Stimulated activated CD8-positive, alpha-beta memory T cell treated with anti-CD3 and anti-CD28 coated beads, Interleukin-15, amount 100 ng/mL, for 48 hours (primary cell): ENCODE measurements at places on chromosomes 4 and X.

GRCh38 chr4:152380919-152381318, 155.0 kb downstream of the FBXW7 start:
- DNase-seq: no peak

GRCh38 chr4:147309434-147309833, 171.5 kb upstream of the EDNRA start:
- no peak for DNase-seq

DNA sequence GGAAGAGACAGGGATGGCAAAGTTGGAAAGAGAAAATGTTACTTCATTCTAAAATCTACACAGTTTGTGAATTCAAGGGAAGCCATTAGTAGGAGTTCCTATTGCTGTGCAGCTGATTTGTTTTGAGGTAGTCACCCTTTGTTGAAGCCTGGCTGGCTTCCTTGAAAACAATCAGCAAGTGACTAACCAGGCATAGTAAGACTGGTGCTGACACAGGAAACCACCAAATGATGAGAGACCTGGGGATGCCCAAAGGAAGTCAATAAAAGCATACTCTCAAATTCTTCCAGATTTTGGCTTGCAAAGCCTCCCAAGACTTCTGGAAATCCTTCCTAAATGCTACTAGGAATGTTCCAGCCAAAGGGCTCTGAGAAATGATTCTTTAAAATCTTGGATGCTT, 23.9 kb upstream of the PRDM8 start:
- no peak for DNase-seq

DNA sequence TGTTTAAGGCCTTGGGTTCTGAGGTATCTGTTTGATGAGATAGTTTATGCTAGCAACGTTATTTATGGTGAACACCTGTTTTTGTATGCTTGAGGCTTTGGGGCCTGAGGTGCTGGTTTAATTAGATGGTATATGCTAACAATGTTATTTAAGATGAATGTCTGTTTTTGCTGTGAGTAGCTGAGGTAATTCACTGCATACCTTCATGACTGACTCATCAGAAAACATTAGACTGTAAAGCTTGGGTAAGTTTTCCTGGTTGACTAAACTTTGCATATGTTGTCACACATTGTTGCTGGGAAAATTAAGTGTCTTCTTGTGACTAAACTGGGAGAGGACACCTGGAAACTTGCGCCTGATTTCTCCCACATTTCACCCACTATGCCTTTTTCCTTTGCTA, 1026.6 kb downstream of the RAPGEF2 start:
- no peak for DNase-seq

DNA sequence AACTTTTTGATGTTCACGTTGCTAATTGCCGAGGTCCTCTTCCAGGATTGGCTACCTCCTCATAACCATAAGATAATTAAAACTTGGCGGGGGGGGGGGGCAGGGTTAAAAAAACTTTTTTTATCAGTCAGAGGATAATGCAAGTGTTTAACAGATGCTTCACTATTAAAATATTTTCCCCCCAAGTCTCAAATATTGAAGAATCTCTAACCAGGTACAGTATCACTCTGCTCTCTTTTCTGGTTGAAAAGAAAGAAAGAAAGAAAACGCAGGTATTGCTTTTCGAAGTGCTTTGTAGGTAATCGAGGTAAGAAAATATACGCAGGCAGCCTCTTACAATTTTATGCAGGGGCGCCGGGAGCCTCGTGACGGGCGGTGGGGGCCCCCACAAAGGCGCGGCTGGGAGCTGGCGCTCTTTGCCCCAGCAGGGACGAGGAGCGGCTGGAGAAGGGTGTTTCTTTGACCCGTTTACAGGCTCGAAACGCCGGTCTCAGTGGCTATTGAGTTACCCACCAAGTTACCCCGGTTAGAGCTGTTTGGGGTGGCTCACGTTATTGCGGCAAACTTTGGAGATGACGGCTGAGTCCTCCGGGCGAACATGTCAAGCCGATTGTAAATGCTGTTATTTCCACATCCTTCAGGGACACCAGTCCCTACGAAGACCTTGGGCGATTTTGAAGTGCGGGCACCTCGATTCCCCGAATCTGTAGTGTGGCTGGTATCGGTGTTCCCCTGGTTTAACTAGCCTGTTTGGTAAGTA, 477 bp upstream of the HAND2 start:
- no peak for DNase-seq

DNA sequence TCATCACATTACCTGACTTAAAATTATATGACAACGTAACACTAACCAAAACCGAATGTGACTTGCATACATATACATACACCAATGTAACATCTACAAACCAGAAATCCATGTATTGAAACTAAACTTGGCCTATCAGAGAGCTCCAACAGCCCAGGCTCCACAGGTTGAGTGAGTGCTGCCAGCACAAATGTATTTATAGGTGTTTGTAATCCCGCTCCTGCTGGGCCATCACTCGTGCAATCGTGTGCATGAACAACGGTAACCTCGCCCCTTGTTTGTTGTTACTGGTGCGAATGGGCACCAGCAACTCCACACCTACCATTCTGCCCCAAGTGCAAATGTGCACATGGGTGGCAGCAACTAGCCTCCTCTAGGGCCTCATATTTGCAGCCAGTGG, 285.7 kb upstream of the ZCCHC13 start:
- no peak for DNase-seq

GRCh38 chr4:113452152-113452551, 309.4 kb downstream of the CAMK2D start:
- DNase-seq: no peak

- DNase-seq: no peak
These were observed 340.8 kb downstream of the PPP1R2C start for GRCh38 chrX:42437211-42437610.

DNA sequence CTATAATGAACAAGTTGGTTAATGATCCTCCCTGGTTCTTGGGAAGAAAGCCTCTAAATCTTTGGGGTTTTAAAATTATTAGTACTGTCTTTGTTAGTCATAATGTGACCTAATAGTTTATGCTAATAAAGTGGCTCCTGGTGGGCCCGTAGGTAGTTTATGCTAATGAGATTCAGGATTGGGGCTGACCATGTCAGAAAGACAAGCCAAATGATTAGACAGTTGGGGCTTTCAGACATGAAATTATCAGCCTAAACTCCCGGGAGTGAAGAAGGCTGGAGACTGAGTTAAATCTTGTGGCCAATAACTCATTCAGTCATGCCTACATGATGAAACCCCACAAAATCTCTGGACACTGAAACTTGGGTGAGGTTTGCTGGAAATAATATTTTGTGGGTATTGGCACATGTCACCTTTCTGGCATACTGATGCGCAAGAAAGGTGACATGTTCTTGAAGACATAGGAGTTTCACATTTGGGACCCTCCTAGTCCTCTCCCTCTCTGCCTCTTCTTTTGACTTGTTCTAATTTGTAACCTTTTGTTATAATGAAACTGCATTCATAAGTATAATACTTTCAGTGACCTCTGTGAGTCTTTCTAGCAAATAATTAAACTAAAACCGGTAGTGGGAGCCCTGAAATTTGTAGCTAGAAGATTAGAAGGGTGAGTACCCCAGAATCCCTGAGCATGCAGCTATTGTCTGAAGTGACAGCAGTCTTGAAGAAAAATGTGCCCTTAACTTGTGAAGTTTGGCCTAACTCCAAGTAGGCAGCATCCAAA, 196.8 kb upstream of the FSTL5 start:
- no peak for DNase-seq

- DNase-seq: no peak
These were observed 2.8 kb downstream of the FIP1L1 start for GRCh38 chr4:53380221-53380620.

DNA sequence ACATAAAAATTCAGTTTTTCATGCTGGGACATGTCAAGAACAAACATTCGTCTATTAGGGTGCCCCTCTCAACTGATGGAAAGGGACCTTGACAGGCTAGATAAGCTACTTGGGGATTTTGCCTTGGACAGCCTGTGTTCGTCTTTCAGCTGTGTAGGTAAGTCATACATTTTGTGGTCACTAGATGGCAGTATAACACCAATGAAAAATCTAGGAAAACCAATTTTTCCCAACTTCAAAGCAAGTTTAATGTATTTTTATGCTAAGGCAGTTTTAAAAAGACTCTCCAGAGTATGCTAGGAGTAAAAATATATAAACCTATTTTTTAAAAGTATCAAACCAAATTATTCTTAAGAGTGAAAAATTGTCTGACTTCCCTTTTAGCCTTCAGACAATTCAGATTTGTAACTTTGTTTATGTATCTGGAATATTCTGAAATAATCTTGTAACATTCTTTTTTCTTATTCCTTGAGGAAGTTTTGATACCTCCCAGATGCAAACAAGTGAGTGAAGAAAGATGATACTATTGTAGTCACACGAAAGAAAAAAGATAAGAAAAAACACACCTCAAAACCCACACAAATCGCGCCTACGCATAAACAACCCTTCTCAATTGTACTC, 158.3 kb downstream of the CPE start:
- no peak for DNase-seq

DNA sequence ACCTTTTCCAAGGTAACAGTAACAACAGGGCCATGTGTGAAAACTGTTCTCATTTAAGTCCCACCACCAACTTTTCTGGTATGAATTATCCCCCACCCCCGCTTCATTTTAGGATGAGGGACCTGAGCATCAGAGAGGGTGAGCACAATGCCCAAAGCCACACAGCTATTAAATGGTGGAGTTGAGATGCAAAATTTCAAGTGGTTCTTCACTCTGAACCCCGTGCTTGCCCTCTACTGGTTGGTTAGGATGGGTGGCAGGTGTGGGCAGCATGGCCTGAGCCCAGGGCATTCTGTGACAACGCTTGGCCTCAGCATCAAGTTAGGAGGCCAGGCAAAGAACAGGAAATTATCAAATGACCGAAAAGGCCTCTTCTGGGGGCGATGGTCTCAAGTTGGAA, 33.5 kb downstream of the MED28 start:
- DNase-seq: no peak

- DNase-seq: no peak
These were observed 28.5 kb downstream of the SRPX start for GRCh38 chrX:38192007-38192810.

DNA sequence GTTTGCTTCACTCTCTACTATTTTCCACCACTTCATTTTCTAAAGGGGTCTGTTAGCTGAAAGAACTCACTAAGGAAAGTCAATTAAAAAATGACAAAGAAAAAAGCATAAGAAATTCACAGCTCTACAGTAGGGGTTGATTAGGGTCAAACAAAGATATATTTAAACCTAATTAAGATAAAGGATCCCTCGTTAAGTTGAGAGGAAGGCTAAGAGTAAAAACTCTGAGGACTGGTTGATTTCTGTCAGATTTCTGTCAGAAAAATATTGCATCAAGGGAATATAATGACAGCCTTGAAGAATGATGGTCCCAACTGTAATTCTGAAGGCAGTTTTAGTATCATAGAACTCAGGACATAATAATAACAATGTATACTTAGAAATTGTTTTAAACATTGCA, 218.0 kb downstream of the QDPR start:
- DNase-seq: no peak

DNA sequence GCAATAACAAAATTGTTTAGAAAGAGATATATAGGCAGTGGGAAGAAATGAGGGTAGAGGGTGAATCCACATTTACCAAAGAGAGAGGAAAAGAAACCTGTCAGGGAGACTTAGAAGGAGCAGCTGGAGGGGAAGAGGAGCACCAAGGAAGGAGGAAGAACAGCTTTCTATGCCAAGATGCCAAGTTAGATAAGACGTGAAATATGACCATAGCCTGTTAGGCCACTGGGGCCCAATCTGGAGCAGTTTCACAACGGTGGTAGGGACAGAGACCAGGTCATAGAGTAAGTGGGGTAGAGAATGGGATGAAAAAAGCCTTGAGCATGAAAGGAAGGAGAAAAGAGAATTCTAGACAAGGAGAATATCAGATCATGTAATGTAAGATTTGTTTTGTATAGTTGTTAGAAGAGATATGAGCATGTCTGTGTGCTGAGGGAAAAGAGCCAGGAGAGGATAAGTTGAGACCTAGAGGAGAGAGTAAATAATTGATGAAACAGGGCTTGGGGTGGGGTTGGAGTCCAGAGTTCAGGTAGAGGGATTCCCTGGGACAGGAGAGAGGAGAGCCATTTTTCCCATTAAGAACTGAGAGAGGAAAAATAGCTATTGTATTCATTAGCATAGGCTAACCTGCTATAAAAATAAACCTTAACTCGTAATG, 4.4 kb upstream of the SOWAHB start:
- DNase-seq: no peak

GRCh38 chr4:48654015-48654664, 125.9 kb downstream of the FRYL start:
- DNase-seq: no peak

- DNase-seq: no peak
These were observed 194.4 kb downstream of the FAM133A start for GRCh38 chrX:93868289-93868965.

- no peak for DNase-seq
These were observed 128.4 kb upstream of the TMEM164 start for GRCh38 chrX:109874548-109874947.
